GM12891 (cell line): ENCODE measurements at places on chromosomes 2 and 18.

DNA sequence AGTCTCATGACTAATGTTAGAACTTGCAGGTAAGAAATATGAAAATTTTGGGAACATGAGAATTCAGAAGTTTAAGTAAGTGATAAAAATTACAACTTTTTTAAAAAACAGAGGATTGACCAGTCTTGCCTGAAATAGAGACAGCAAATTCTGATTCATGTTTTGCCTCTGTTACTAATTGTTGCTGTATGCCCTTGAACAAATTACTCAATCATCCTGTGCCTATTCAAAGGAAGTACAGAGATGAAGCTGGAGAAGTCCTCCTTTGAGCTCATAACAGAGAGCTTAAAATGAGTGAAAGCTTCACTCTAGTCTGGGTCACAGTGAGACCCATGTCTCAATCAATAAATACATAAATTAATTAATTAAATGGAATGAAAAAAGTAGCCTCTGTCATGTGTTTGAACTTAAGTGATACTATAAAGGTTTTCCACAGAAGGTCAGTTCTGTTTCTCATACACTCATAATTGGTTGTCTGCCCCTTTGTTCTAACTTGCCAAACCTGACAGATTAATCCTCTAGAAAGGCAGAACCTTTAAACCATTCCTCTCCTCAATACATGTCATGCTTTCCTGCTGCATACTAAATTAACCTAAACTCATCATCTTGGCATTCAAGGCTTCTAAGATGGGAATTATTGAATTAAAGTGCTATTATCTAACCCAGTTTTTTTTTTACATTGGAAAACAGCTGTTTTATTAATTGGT, 374.6 kb upstream of the LRATD1 start:
- DNase-seq = no peak

- DNase-seq = no peak
Observed at GRCh38 chr18:59629894-59630293, 67.3 kb downstream of the CCBE1 start.

GRCh38 chr2:112152476-112153178, 14.4 kb downstream of the FBLN7 start:
- DNase-seq = no peak

GRCh38 chr2:167972020-167972419, 275.4 kb downstream of the STK39 start:
- no peak for DNase-seq

GRCh38 chr2:216015722-216016464, 2.5 kb upstream of the MREG start:
- no peak for DNase-seq

- no peak for DNase-seq
Observed at GRCh38 chr2:18169121-18169892, 290.8 kb downstream of the KCNS3 start.

GRCh38 chr18:57023275-57023882, 123.5 kb upstream of the BOD1L2 start:
- DNase-seq = no peak

DNA sequence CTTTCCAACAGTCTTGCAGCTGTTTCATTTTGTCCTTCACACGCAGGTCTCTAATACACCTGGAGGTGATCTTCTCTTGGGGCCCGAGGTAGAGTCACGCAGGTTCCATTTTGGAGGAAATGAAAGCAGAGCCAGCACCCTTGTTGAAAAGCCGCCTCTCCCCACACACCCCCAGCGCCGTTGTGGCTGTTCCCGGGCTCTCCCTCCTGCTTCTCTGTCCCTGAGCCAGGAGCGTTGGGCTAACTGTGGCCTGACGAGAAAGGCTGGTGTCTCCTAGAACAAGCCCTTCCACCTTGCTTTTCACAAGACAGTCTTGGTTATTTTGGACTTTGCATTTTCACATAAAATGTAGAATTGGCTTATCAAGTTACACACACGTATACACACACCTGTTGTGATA, 16.3 kb downstream of the SNED1 start:
- DNase-seq = no peak

DNA sequence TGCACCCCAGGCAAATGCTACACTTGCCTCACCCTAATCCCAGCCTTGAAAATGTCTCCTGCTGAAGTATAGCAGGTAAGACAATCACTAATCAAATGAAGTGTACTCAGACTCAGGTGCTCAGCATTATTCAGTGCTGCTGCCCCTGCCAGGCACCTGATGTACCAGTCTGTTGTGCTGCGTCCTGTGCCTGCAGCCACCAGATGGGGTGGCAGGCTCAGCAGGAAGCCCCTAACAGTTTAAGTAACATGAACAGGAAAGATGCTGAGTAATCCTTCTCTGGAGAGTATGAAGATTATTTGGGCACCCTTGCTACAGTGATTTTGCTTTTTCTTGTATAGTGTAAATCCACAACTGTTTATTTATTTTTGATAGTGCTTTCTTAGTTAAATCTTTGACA, 69.1 kb downstream of the TACR1 start:
- no peak for DNase-seq

DNA sequence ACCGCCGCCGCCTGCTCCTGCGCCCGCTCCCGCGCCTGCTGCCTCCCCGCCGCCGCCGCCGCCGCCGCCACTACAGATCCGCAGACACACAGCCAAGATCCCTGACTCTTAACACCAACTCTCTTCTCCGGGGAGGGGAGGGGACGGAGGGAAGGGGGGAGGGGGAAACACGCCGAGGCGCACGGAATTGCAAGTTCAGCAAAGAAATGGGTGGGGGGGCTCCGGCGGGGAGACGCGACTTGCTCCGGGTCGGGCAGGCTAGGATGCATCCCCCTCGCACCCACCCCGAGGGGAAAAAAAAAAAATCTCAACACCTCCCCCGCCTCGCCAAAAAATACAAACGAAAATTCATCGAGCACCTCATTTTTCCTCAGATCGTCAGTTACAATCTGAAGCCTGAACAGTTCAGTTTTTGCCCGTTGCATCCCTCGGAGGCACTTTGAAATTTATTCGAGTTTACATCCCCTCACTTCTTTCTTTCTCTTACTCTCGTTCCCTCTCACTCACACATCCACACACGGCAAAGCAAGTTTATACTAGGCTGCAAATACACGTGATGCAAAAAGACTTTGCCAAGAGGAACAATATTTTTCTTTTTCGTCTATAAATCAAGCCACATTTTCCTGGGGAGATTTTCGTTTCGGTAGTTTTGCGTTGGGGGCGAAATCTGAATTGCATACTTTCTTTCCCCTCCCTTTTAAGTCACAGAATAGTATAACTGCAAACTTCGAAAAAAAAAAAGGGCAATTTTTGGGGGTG, at the start of gene TCF4:
TSS of gene TCF4 (minus strand) at position 82 of the 759 bp plus-strand sequence. CDS start 1,076 bp downstream, outside the sequence.
- DNase-seq = no peak

DNA sequence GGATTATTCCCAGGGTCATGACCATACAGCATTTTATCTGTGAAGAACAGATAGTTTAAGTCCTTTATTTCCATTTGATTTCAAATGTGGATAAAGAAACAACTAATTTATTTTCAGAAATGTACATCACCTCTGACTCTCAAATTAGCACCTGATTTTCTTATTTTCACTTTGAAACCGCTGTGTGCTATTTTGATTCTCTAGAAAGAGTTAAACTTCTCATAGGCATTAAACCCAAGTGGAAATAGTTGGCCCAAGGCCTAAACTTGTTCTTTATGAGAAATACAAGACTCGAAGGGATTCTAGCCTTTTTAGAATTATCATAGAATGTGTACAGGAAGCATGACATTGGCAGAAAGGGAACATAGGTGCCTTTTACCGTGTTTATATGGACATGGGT, 41.5 kb upstream of the LTBP1 start:
- no peak for DNase-seq

GRCh38 chr2:205407984-205408383, 274.3 kb upstream of the NRP2 start:
- DNase-seq = no peak

DNA sequence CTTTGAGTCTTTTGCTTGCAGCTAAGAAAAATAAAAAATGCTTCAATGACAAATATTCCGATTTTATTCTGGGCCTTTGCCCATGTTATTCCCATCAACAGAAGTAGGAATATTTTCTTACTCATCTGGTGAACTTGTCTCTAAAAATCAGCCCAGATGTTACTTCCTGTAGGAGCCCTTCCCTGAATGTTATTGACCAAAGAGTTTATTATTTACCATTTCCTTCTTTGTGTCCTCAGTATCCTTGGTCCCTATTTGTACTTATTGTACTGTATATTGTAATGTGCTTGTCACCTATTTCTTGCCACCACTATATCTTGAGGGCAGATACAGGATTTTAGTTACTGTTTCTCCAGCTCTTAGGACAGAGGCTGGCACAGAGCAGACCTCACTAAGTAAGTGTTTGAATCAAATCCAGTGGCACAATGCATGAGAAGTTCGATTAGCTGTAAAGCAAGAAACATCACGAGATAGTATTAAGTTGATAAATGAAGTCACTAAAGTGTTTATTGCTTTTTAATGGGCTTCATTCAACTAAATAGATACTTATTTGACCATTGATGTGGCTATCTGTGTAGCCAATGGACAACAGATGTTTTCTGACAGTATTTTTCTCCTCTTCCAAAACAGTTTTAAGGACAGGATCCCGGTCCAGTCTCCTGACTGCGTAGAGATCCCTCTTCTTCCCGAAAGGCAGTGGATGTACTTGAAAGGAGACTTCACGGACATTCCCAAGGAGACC, 109.1 kb downstream of the DDX1 start:
- DNase-seq = no peak

GRCh38 chr2:96109931-96110511, 6.3 kb downstream of the ADRA2B start:
- no peak for DNase-seq

GRCh38 chr2:163682695-163683094, 53.1 kb downstream of the FIGN start:
- no peak for DNase-seq

DNA sequence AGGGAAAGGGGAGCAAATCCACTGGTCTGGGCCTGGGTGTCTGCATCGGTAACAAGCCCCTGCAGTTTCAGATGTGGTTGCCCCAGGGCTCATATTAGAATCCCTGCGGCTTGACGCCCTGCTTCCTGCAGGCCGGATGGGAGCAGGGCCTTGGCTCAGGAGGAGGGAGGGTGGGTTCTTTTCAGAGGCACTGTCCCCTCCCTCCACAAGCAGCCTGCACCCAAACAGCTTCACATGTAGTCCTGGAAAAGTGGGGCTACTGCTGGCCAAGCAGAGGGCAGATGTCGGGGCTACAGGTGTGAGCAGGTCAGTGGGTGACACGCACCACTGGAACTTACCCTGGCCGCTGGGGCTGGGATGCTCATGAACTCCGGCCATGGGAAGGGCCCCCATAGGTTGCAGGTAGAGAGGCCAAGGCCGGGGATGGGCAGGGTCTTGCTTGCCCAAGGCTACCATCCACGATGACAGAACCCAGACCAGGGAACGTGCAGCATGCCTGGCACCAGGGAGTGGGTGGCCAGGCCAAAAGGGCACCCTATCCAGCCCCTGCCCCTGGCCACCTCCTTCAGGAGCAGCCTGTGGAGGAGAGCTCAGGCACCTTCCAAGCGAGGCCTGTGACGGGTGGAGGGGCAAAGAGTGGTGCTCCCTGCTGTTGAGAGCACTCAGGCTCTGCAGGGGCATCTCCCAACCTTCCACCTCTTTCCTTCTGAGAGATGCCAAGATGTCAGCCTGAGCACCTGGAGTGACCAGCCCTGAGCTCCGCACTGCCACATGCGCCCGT, 16.8 kb downstream of the ARID5A start:
- DNase-seq = no peak

DNA sequence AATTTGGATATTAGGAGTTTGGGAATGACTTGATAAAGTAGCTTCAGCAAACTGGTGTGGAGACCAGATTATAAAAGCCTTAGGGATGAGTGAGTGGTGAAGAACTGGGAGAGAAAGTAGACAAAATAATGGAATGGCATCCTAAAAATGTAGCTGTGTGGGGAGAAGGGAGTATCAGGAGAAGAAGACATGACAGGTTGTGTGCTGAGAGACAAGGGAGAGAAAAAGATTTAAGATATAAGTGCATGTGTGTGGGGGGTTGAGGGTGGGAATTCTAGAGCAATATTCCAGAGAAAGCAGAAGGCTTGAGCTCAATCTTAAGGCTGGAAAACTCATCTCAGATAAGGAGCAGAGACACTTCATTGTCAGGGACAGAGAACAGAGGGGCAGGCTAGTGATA, 159.5 kb downstream of the HNMT start:
- DNase-seq = no peak

GRCh38 chr2:197599285-197599965, 76.0 kb downstream of the RFTN2 start:
- DNase-seq = peak; percentile 30

- no peak for DNase-seq
Observed at GRCh38 chr2:219598308-219599078, 836 bp downstream of the STK11IP start.
